ENCODE measurements at places on chromosomes 7 and 10. TPM values are rescaled to one million over a fixed set of nuclear protein-coding genes. Genes with fewer than 3 reads are reported as not detected.

The EMX2 gene
- not detected for polyA plus RNA-seq

DNA sequence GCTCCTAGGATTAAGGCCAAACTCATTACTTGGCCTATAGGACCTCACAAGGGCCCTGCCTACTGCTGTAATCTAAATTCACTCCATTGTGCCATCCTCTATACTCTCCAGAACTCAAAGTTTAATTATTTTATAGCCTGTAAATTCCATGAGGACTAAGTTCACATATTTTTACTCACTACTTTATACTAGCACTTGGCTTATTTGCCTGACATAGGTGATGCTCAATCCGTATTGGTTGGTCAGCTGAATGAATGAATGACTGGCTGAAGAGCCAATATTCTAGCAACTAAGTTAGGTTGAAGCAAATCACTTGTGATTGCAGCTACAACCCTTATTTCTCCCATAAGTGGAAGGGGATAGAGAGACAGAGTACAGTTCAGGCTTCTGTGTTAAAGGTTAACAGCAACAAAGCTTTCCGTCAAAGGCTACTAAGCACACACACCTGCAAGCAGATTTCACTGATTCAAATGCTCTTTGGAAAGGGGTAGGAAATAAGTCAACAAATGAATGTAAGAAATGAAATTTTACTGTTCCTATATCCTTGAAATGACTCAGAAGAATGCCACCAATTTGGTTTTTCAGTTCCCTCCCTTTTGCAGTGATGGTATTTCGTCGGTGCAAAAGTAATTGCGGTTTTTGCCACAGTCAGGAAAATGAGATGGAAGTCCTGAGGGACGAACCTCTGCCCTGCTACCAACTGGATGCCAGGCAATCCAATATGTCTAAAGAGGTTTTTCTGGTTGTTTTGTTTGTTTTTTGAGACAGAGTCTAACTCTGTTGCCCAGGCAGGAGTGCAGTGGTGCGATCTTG is 120.7 kb downstream of the COL28A1 start:
- no peak for DNase-seq

DNA sequence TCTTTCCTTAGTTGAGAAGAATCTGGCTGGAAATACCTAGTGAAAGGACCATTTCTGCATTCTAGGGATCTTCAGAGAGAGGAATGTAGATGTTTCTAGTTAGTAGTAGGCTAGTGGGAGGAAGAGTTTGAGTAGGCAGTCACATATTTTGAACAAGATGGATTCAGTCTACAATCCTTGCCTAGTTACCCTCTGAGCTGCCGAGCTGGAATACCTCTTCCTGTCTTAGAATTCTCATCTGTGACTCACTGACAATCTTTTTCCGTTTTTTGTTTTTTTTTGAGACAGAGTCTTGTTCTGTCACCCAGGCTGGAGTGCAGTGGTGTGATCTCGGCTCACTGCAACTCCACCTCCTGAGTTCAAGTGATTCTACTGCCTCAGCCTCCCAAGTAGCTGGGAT is 30.7 kb upstream of the PLPP4 start:
- DNase-seq, result no peak

GRCh38 chr7:40945788-40946187 is 757.1 kb downstream of the INHBA start:
- no peak for DNase-seq

The FAM25G gene
- polyA plus RNA-seq, result not detected

- DNase-seq, result no peak
Measured at GRCh38 chr10:15817409-15818046, 42.8 kb downstream of the MINDY3 start.

The SPDYE11 gene
- polyA plus RNA-seq, result not detected

The SCART1 gene
- 3.4 TPM for polyA plus RNA-seq

DNA sequence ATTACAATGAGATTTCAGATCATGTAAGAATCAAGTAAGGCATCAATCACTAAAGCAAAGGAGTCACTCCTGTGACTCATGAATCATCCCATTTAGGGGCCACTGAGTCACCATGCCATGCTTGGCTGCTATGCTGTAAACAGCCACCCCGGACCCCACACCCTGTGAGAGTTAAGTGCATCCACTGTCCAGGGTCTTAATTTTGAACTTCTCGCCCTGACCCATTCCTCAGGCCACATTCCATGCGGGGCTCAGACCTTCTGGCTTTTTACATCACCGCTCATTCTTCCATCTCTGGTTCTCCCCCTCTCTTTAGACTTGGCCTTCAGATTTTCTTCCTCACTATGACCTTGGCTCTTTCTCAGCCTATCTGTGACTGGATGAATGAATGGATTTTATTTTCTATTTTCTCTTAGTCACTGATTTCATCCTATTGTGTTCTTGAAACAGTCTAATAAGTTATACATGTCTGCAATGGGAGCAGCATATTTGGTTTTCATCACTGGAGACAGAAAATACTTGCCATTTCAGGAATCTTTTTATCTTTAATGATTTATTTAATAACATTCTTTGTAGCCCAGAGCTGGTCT is 239.6 kb downstream of the SKIDA1 start:
- DNase-seq, result no peak

DNA sequence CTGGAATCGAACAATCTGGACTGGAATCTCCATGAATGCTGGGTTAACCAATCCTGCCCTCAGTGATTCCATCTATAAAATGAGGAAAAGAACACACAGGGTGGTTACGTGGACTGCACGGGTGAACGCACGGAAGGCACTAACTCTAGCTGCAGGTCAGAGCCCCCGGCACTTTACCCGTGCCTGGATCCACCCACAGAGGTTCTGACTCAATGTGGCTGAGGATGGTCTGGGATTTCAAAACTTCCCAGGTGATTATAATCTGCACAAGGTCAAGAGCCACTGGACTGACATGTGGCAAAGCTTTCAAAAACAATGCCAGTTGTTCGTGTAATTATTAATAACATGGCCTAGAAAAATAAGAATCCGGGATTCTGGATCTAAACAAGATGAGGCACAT is 29.2 kb downstream of the KIAA1549 start:
- no peak for DNase-seq

The CH25H gene
- polyA plus RNA-seq, result not detected

- no peak for DNase-seq
Measured at GRCh38 chr7:2759736-2760097, 71.7 kb downstream of the AMZ1 start.

GRCh38 chr7:73701357-73701995 is 18.0 kb downstream of the STX1A start:
- DNase-seq, result peak; percentile 92

The KNDC1 gene
- 1.4 TPM for polyA plus RNA-seq

The PTF1A gene
- polyA plus RNA-seq, result not detected

- DNase-seq, result no peak
Measured at GRCh38 chr10:72171175-72171630, 44.6 kb upstream of the ANAPC16 start.

- DNase-seq, result no peak
Measured at GRCh38 chr7:141776374-141776773, at the start of gene TAS2R4. Gene TAS2R4 (plus strand): TSS chr7:141776674. CDS start chr7:141778489, 1,815 bp downstream.

- DNase-seq, result no peak
Measured at GRCh38 chr7:136336932-136337331, 359.8 kb upstream of the MTPN start.

DNA sequence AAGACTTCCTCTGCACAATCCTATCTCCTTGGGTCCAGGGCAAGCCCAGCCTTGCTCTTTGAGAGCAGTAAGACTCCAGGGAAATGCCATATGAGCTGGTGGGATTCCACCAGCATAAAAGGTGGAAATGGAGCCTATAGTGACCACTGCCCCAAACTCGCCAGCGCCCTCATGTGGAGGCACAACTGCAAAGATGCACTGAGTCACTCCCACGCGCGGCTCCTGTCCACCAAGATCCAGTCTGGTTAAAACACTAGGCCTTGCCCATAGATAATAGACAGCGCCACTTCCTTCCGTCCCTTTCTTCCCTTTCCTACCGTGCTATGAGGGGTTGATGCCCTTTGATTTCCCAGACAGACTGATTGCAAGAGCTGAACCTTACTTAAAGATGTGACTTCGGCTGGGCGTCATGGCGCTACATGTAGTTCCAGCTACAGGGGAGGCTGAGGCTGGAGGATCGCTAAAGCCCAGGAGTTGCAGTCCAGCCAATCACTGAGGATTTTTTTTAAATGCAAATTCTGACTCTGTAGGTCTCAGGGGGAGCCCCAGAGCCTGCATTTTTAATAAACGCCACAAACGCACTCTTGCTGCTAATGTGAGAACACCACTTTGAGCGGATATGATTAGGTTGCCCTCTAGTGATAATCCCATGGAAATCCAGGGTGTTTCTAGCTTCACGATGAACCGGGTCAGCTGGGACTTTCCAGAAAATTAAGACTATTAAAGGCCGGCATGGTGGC is 136.5 kb downstream of the EPC1 start:
- DNase-seq, result peak; percentile 58

The BUB3 gene
- 202 TPM for polyA plus RNA-seq

- peak; percentile 77 for DNase-seq
Measured at GRCh38 chr10:12333380-12334185, 15.8 kb upstream of the CAMK1D start.

- DNase-seq, result no peak
Measured at GRCh38 chr7:54810401-54810800, 51.4 kb upstream of the SEC61G start.

DNA sequence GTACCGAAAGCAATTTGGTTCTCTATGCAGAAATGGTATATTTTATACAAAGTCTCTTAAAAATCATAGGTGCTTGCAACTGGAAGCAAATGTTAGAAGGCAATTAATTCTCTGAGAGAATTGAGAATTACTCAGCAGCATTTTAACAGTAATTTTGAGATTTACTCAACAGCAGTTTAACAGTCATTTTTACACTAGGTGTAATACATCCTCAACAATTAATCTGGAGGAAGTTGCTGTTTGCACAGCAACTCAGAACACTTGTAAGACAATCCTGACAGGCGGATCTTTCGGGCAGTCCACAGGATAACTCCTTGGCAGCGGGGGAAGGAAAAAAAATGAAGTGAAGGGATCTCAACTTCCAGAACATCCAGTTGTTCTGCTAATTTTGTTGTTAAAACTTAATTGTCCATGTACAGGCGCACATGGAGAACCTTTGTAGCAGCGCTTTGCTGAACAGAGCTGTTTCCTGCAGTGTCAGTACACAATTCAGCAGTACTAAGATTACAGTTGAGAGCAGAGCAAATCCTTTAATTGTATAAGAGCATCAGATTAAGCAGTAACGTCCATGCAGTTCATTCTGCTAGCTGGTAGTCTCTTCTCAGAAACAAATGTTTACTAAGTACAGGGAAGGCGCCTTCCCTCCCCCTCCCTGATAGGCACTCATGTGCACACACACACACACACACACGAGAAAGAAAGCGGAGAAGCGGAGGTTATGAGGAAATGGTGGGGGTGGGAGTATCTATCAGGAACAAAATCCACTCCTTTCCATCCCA is 43.8 kb downstream of the ENO4 start:
- no peak for DNase-seq

DNA sequence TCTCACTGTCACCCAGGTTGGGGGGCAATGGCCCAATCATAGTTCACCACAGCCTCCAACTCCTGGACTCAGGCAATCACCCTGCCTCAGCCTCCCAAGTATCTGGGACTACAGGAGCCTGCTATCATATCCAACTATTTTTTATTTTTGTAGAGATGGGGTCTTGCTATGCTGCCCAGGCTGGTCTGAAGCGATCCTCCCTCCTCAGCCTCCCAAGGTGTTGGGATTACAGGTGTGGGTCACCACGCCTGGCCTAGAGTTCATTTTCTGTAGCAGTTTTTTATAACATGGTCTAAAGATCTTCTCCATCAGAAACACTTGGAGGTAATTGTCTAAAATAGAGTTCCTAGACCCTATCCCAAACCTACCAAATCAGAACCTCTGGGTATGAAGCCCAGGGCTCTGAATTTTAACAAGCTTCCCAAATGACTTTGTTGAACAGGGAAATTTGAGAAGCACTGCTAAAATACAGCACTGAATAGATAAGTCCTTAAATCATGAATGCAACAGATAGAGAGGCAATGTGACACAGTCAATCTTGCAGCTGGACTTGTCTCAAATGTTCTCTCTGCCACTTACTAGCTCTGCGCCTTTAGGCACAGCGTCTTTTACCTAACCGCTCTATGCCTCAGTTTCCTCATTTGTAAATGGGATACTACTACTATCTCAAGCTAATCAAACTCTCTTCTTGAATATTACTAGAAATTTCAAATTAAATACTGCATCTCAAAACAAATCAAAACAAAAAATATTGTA is 63.7 kb downstream of the CYTH3 start:
- no peak for DNase-seq

The OLAH gene
- not detected for polyA plus RNA-seq

DNA sequence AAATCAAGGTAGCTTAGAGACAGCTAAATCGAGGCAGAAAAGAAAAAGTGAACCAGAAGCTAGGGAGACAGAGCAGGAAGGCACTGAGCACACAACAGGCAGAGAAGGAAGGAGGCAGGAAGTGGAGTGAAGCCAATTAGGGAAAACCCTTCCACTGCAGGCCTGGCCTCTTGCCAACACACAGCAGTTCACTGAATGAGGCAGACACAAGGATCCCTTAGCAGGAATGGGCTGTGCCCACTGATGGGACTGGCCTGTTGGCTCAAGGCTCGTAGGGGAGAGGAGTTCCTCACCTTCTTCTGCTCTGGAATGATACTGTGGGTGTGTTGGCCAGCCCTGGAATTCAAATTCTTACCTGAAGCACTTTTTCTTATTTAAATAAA is 220.3 kb upstream of the STK17A start:
- peak; percentile 62 for DNase-seq

GRCh38 chr7:125930848-125931247 is 1001.2 kb upstream of the POT1 start:
- DNase-seq, result no peak

DNA sequence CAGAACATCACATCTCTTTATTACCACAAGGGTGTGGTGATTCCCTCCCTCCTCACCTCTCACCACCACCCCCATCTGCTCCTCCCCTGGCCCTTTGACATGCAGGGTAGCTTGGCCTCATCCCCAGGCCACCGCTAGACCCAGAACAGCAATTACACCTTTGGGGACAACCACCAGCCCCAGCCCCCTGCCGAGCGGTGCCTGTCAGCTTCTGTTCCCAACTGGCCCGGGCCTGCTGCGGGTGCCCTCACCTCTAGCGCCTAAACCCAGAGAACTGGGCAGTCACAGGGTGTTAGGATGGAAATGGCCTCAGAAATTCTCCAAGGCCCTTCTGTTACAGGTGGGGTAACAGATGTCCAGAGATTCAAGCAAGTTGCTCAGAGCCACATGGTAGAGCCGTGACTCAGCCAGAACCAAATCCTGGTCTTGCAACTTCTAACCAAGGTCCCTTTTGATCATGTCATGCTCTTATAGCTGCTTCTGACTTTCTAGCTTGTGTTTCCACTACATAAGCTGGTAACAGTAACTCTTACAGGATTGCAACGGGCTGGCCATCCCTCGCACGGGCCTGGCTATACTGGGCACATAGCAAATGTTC is 78.0 kb downstream of the PRKAG2 start:
- no peak for DNase-seq

GRCh38 chr7:152617056-152617455 is 58.9 kb downstream of the XRCC2 start:
- no peak for DNase-seq

DNA sequence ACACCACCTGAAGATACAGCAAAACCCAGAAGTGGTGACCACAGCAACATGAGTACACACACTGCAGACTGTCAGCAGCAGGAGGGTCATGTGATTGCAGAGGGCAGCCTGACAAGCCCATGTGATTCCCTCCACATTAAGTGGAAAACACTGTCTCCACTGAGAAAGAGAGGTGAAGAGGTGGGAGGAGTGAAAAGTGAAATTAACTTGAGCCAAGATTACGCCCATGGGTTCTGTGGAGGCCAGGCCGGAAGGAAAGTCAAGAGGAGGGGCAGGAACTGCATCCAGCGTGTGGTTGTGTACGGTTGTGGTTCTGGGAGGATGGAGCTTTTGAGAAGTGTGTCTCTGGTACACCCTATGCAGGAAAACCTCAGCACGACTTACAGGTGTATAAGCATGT is 138.5 kb downstream of the PLXNA4 start:
- DNase-seq, result no peak
